ENCODE measurements at places on chromosomes 1 and 21.

GRCh38 chr1:2380816-2381591 is 10.3 kb downstream of the MORN1 start:
- no peak for DNase-seq

DNA sequence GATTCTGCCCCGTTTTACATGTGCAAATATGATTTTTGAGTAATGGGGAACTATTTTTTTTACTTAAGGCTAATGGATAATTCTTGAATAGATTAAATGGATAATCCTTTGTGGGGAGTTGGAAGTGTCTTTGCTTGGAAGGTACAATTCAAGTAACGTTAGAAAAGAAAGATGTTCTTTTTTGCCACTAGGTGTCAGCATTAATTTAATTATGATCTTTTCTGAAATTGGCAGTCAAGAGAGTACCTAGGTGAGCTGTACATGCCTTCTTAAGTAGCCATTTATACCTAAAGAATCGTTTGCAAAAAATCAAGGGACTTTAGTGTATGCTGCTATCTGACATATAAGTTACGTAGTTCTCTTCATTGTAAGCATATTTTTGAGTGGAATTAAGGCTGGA is 2.2 kb downstream of the FBXO28 start:
- no peak for DNase-seq

- DNase-seq, result no peak
Observed at GRCh38 chr1:982765-983436, 1.0 kb upstream of the PERM1 start.

GRCh38 chr1:111219557-111220286 is 7.8 kb upstream of the CHI3L2 start:
- no peak for DNase-seq

- no peak for DNase-seq
Observed at GRCh38 chr1:246705368-246705767, 18.8 kb upstream of the SCCPDH start.

DNA sequence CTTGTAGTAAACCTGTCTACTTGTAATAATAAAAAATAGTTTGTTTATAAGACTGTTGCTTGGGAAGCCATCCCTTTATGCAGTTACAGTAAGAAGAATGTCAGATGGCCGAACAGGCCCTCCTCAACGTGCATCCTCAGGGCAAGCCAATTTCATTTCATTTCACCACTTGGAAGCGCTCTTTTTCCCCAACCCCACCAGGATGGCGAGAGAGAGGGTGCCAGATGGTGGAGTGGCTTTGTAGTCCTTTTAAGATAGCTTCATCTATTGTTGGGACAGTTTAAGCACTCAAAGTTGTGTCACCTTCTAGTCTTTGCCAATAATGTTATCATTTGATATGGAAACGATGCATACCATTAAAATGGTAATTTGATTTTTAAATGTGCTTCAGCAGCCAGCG is 356.3 kb upstream of the CAMK1G start:
- no peak for DNase-seq

DNA sequence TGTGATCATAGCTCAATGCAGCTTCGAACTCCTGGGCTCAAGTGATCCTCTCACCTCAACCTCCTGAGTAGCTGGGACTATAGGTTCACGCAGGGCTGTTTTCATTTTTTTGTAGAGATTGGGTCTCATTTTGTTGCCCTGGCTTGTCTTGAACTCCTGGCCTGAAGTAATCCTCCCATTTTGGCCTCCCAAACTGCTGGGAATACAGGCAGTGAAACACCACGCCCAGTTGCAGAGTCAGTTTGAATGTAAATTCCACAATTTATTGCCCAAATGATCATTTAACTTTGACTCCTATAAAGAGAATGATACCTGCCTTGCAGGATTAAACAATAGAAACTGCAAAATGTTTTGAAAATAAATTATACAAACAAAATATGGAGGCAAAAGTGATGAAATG is 10.7 kb downstream of the GOLPH3L start:
- DNase-seq, result no peak

DNA sequence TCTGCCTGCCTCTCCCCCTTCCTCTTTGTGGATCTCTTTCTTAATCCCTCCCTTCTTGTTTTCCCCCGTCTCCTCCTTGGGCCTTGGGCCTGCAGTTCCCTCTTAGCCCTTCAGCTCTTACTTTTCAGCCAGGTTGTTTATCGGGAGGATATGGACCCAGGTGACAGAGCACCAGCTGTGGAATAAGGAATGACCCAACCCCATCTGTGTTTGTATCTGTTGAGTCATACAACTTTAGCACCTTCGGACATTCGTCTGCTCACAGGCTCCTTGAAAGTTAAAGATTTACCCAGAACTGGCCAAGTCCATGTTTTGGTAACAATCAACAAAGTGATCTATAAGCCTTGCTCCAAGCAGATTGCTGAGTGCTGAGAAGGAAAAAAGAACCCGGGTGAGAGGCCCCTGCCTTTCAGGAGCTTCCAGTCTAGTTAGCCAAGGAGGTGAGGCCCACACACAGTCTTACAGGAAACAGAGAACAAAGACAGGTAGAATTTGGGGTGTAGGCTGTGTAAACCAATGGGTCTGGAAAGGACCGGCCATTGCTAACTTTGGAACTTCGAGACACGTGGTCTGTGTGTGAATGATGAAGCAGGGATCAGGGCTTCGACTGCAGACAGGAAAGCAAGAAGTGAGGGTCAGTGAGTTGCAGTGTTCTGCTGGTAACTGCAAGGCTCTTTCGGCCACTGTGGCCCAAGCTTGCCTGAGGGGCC is 66.7 kb upstream of the F3 start:
- no peak for DNase-seq

DNA sequence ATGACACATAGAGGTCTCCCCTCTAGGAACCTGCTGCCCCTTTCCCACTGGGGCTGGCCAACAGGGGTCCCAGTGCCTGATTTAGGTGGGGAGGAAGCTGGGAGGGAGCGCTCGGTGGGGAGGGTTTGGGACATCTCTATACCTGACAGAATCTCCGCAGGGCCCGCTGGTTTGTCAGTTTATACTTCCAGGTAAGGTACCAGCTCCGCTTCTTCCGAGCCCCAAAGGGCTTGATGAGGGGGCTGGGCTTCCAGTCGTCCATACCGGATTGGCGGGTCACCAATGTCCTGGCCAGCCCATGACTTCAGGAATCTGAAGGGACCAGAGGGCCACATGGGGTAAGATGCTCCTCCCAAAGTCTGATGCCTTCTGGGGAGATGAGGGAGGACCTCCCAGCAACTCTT is 672 bp downstream of the POMGNT1 start:
- DNase-seq, result no peak

- no peak for DNase-seq
Observed at GRCh38 chr1:167484726-167485502, 33.4 kb downstream of the CD247 start.

- no peak for DNase-seq
Observed at GRCh38 chr1:48718116-48718630, 58.5 kb downstream of the BEND5 start.

DNA sequence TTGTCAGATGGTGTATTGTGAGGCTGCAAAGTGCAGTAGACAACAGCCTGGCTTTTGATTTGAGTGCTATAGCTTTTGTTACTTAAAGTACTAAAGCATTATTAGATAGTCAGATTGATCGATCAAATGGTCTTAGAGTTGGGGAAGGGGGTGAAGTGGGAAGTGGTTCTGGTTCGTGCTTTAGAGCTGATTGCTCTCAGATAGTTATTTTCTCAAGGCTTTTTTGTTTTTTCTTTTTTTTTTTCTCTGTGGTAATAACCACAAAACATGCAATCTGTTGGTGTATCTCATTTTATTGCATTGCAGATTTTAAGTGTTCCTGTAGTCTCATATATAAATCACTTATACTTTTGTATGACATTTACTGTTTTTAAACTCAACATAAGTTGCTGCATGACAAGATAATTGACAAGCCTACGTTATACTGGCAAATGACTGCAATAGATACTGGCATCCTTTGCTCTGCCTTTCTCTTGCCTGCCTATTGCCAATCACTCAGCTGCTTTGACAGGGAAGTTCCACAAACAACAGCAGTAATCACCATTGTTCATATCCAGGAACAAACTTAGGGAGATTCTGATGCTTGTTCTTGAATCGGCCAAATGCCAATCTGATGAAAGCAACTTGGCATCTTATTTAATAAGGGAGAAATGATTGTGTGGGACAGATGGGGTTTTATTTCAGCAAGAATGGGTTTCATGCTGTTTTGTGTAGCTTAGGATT is 125.0 kb upstream of the B3GALT2 start:
- no peak for DNase-seq

DNA sequence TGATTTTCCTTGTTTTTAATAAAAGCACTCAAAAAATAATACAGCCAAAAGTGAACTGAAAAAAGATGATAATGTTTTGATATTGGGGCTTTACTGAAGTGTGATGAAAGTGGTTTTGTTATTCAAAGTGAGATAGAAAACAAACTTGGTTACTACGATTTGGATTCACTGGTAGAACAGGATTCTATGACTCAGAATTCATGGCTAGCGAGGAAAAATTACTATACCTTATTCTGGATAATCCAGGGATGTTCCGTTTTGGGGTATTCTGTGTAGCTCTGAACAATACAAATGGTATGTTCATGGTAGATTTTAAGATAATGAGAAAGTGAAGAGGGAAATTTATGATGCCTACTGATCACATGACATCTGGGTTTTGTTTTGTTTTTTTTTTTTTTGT is 117.7 kb downstream of the NRDC start:
- no peak for DNase-seq

DNA sequence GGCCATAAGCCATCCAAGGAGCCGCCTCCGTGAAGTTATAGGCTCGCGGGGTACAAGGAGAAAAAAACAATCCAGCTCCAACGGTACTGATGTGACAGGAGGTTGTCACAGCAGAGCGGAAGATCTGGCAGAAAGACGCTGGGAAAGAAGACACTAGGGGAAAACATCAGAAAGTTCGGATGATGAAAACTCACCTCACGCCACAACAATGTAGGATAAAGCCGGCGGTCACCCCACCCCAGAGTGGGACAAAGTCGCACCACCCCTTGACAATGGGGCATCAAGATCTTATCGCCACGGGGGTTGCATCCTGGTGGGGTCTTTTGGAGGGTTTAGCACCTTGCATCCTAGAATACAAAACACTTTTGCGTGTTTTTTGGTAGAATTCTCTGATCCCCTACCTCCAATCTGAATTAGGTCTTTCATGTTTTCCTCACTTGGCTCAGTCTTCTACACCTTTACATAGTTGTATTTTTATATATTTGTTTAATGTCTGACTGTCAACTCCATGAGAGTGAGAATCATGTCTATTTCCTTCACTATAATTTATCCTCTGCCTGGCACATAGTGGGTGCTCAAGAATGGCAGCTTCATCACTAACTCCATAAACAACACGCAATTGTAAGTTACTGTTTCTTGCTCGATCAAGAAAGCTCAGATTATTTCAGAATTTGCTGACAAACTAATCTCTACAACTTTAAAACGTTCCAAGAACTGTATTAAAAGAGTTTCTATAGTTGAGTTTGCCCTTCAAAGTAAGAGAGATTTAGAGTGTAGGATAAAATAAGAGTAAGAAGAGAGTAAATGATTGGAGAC is 611 bp upstream of the ZSWIM5 start:
- no peak for DNase-seq

- DNase-seq, result no peak
Observed at GRCh38 chr1:161216945-161217712, 2.0 kb downstream of the FCER1G start.

DNA sequence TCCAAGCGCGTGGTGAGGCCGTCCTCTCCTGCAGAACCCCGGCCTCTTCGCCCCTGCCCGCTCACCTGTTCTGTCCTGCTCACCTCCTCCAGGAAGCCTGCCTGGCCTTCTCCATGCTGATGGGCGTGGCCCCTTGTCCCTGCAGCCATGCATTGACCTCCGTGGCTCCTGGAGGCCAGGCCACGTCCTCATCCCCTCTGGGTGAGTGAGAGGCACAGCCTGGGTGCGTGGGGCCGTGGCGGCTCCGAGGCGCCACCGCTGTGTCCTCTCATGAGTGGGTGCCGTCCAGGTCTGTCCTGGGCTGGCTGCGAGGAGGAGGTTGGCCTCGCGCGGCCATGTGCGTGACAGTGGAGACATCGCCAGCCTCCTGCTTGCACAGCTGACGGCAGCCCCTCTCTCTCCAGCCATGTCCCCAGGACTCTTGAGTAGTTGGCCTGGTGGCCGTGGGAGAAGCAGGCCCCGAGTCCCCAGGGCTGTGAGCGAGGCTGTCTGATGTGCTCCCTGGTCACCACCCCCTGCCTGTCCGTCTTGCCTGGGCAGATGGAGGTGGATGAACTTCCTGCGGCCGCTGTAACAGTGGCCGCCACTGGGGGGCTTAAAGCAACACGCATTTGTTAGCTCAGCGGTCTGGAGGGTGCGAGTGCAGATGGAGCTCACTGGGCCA is 58.1 kb downstream of the PRKCZ start:
- DNase-seq, result no peak

Data from stimulated activated CD8-positive, alpha-beta memory T cell treated with anti-CD3 and anti-CD28 coated beads, Interleukin-15, amount 100 ng/mL, for 4 hours (primary cell).